ENCODE measurements at places on chromosomes 12 and 14. TPM values are rescaled to one million over a fixed set of nuclear protein-coding genes. Genes with fewer than 3 reads are reported as not detected.

DNA sequence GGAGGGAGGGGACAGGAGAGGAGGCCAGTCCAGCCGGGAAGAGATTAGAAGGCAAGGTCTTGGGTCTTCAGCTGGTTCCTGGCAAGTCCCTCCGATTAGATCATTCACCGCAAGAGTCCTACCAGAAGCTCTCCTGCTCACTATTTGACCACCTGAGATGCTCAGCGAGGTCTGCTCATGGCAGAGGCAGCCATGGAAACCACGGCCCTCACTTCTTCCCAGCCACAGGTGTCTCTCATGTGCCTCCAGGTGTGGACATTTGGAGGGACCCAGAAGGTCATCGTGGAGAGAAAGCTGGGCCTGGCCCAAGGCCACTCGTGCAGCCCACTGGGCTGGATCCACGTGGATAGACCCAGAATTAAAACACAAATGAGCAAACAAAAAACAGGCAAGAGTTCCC lies 99.5 kb downstream of the DICER1 start:
- no peak for DNase-seq

GRCh38 chr12:123270214-123271000 lies 1.2 kb downstream of the CDK2AP1 start:
- DNase-seq: peak; percentile 70

DNA sequence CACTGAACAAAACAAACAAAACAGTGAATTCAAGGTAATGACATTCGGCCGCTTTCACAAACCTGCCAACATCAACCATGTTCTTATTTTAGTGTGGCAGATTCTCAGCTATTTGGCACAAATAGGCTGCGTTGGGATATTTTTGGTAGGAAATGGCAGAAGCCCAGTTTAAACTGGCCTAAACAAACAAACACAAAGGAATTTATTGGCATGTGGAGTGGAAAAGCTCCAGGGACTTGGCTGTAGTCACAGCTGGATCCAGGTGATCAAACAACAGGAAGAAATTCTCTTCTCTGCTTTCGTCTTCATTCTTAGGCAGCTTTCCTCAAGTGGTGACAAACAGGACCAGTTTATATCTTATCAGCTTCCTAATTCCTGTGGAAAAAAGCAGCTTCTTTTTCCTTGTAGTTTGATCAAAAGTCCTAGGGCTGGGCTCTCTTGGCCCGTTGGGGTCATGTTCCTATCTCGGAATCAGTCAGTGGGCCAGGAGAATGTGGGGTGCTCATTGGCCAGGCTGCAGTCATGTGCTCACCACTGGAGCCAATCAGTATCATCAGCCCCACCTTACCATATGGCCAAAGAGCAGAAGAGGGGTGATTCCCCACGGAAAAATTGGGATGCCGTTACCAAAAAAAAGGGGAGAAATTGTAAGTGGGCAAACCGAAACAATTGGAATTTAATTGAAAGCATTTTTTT lies 22.6 kb downstream of the C12orf75 start:
- no peak for DNase-seq

DNA sequence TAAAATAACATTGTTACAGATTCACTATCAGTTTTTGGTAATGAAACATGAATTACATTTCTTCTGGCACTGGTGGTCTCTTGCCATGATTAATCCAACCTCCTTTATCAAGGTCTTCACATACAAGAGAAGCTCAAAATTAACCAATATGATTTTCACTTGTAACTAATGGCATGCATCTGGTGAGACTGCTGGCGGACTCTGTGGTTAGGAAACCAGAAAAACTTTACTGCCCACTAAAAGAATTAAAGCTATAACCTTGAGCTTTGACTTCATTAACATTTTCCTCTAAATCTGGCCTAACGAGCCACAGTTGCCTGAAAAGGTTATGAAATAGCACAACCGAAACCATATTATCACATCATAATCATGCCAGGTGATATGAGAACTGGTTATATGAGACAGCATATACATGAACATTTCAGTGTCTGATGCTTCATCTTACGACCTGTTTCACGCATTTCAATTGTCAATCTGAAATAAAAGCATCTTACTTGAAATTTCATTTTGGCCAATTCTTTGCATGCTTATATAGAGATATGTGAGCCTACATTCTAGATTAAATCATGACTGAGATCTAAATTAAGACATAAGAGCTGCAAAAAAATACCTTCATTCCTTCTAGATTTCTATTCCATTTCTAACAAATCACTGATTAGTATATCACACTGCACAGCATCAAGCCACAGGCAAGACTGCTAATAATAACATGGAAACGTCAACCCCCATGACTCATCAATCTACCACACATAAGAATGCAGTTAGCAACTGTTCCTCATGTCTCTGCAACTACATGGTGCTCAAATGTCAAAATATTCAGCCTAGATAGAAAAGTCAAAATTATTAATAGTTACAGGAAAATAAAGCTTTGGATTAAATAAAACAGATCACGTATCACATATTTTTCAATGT lies 89.3 kb downstream of the OSBPL8 start:
- DNase-seq: no peak

DNA sequence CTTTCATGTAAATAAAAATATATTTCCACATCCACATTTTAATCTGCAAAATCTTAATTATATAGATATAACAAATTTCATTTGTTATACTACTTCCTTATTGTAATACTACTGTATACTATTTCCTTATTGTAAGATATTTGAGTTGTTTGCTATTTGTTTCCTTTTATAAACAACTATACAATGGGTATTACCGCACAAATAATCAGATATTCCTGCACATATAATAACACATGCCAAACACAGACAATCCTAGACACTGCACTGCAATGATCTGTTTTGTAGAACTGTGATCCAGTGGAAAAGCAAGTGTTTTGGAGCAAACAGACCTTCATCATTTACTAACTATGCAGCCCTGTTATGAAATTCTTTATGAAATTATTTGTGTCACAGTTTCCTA lies 30.5 kb downstream of the PRKD1 start:
- no peak for DNase-seq

DNA sequence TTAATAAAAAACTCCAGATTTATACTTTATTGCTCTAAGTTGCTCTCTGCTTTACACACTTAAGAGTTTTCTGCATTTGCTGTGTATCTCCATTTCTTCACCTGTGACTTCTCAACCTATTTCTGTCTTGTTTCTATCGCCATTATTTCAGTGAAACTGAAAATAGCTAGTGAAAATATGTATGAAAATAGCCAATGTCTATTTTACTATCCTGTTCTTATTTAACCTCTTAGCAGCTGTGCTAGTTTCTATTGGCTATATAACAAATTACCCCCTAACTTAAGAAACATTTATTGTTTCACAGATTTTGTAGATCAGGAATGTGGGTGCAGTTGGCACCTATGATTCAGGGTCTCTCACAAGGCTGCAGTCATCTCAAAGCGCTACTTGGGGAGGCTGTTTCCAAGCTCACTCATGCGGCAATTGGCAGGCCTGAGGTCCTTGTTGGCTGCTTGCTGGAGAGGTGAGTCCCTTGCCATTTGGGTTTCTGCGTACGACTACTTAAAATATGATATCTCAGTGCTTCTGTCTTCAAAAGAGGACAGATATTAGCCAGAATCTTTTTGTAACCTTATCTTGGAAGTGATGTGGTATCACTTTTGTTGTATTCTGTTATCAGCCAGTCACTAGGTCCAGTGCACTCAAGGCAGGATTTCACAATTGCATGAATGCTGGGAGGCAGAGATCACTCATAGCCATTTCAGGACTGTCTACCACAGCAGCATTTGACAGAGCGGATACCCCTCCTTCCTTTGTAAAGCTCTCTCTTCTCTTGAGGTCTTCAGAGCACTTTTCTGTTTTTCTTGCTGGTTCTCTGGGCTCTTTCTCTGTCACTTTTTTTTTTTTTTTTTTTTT lies 7.2 kb downstream of the ERC1 start:
- DNase-seq: no peak

GRCh38 chr14:58662759-58663158 lies 25.0 kb downstream of the DACT1 start:
- DNase-seq: no peak

GRCh38 chr14:89325299-89325883 lies 91.6 kb downstream of the FOXN3 start:
- no peak for DNase-seq

DNA sequence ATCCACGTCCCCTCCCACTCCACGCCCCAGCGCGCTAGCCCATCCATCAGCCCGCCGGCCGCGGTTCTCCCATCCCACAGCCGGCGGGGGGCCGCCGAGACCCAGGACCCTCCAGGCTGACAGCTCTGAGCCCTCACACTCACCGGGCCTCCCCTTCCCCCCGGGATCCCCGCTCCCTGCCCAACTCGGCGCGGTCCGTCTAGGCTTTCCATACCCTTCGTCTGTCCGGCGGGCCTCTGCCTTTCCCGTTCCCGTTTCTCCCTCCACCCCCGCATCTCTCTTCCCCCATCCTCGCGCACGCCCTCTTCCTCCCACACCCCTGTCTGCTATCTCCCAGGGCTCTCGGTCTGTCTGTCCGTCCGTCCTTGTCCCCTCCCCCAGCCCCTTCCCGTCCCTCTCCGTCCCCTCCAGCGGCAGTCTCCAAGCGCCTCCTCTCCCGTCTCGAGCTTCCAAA lies 726 bp downstream of the ZFHX2 start:
- DNase-seq: no peak

DNA sequence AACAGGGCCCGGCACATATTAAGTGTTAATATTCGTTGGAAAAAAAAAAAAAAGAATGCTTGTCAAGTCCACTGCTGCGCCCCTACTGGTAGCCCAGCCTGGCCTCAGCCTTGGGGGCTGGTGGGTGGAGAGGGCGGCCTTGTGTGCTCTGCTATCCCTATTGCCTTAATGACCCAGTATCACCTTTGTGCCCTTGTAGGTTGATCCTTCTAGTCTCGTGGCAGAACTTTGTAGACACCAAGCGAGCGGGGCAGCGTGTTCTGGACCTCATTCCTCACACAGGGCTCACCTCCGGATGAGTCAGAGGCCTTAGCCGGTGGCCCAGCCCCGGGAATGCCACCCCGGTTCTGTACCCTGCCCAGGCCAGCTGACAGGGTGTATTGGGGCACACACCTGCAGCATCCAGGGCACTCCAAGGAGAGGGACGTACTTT lies 1.8 kb upstream of the RCOR1 start:
- peak; percentile 71 for DNase-seq

Gene RNASE7
- not detected for total RNA-seq

Gene PRH2
- not detected for total RNA-seq

Gene SALL2
- 16.3 TPM for total RNA-seq

Gene GDF3
- 1.3 TPM for total RNA-seq
